Activated naive CD4-positive, alpha-beta T cell treated with anti-CD3 and anti-CD28 coated beads, Interleukin-2, amount 50 U/mL, for 72 hours (primary cell): ENCODE measurements at places on chromosomes 2 and 18.

- DNase-seq: no peak
Measured at GRCh38 chr2:105787376-105788318, 42.9 kb downstream of the NCK2 start.

DNA sequence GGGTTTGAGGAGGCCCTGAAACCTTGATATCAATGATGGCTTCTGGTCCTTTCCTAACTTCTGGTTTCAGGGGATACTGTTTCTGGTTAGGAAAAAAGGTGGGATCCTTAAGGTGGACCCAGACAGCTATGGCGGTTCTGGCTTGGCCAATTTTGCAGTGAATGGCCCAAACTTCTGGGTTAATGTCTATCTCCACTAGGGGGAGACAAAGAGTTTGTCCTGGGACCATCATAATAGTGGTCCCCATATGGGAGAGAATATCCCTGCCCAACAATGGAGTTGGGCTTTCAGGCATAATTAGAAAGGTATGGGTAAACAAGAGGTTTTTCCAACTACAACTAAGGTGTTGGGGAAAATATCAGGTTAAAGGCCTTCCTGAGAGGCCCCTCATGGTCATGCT lies 273.5 kb downstream of the CALCRL start:
- peak; percentile 4 for DNase-seq

- no peak for DNase-seq
Measured at GRCh38 chr18:68735483-68736343, 20.8 kb upstream of the TMX3 start.

- DNase-seq: no peak
Measured at GRCh38 chr2:147862859-147863516, 18.2 kb downstream of the ACVR2A start.

DNA sequence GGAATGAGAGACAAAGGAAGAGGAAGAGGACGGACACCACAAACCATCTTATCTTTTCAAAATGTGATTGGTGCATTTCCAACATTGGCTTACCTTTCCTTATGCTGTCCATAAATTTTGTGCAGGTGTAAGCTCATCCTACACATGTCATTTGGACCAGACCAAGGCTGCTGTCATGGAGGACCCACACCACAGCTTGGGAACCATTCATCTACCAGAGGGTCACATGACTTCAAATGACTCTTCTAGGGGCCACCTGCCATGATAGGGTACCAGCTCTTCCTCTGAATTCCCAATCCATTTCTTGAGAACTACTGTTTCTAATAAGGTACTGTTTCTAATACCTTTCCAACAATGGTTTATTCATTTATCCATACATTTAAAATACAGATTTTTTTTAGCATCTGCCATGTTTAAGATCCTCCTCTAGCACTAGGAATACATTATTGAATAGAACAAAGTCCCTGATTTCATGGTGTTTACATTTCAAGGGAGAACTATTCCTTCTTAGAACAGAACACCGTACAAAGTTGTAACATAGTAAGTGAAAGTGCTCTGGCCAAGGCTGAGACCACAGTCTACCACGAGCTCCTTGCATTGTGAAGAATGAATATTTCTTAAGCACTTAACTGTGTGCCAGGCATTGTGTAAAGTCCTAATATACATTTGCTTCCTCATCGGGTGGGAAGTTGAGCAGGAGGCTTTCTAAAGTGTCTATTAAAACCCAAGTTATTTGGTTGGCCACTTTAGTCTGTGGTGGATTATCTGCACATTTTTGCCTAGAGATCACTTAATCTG lies 246.1 kb upstream of the FN1 start:
- no peak for DNase-seq

GRCh38 chr2:58965602-58966001 lies 724.5 kb upstream of the FANCL start:
- DNase-seq: no peak

DNA sequence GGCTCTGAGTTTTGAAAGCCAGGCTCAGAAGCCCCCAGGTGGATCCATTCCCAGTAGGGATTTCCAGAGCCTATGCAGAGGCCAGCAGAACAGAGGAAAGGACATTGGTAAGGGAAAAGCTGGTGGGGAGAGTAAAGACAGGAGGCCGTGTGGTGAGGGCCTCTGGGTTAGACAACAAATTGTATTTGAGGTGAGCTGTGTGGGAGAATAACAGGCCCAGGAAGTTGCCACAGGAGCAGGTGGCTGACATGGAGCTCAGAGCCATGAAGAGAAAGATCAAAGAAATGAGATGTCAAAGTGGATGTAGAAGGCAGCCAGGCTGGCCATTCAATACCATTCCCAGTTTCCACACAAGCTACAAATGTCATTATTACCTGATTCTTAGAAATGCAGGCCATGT lies 8.8 kb downstream of the BUB1 start:
- no peak for DNase-seq

DNA sequence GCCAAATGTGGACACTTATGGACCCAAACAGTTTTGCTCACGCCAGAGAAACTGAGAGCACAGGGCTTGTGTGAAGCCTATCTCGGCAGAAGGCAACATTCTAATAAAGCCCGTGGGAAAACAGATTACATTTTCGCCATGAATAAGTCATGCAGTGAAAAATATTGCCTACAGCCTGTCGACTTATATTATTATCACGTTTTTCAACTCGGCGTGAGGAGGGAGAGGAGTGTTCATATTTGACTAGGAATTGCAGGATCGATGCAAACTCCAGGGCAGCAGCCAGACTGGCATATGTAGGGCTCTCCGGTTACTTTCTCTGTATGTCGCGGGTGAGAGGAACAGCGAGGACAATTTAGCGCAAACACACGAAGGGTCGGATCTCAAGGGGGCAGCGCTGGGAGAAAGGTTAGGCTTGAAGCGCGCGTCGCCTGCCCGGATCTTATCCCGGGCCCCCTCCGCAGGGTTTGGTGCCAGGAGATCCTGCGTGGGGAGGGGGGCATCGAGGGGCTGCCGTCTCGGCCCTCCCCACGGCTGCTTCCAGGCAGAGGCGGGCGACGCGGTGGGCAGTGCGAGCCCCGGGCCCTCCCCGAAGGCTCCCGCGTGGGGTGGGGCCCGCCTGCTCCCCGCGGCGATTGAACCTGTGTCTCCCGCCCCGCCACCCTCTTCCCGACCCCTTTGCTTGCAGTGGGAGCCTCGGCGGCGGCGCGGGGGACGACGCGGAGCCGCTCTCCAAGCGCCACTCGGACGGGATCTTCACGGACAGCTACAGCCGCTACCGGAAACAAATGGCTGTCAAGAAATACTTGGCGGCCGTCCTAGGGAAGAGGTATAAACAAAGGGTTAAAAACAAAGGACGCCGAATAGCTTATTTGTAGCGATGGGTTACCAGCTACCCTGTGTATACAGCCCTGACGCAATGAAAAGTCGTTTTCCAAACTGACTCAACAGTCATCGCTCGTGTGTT lies 4.4 kb downstream of the ADCYAP1 start:
- no peak for DNase-seq

DNA sequence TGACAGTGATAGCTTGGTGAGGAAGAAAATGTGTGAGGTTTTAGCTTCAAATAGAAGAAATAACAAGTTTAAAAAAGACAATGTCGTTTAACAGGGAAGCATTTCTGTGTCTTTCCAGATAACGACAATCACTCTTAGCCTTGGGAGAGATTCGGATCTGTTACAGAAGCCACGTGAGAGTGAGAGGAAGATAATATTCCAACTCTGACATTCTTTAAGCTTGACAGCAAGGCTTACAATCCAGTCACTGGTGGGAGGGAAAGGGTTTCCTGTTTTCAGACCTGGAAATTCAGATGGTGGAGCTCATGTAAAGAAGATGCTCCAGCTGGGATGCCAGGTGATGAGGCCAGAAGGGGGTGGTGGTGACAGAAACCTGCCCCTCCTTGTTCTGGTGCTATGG lies 30.8 kb downstream of the FBXO48 start:
- DNase-seq: no peak

DNA sequence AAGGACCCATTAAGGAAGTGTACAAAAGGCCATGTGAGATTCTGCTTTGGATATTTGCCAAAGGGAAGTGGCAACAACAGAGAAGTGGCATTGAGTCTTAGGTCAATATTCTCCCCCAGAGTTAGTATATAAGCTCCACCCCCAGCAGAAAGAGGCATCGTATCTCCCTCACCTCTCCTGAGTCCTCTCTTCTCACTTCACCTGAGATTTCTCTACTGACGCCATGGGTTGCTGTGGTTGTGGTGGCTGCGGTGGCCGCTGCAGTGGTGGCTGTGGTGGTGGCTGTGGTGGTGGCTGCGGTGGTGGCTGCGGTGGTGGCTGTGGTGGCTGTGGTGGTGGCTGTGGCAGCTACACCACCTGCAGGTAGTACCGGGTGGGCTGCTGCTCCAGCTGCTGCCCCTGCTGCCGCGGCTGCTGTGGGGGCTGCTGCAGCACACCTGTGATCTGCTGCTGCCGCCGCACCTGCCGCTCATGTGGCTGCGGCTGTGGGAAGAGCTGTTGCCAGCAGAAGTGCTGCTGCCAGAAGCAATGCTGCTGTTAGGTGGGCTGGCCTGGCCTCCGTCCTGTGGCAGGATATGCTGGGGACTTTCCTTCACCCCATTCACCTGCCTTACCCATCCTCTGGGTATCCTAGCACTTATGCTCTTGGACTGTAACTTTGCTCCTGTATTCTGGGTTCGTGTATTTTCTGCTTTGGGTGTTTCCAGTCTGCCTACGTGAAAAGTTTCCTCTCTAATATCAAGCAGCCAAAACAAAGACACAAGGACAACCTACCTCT lies 5.9 kb downstream of the SCYGR3 start:
- no peak for DNase-seq

DNA sequence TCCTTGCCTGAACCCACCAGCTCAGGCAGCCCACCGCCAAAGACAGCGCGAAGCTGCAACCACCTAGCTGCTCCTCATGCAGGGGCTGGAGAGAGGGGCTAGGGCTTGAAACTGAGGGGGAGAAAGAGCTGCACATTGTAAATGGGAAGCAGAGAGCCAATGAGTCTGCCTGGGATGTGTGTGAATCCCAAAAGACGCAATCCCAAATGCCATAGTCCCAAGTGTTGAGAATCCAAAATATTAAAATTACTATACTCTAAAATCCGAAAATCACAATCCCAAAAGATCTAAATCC lies 9.4 kb downstream of the AMER3 start:
- no peak for DNase-seq

GRCh38 chr18:68498185-68498584 lies 216.7 kb downstream of the TMX3 start:
- DNase-seq: no peak
